ENCODE measurements at places on chromosomes 5 and 9.

DNA sequence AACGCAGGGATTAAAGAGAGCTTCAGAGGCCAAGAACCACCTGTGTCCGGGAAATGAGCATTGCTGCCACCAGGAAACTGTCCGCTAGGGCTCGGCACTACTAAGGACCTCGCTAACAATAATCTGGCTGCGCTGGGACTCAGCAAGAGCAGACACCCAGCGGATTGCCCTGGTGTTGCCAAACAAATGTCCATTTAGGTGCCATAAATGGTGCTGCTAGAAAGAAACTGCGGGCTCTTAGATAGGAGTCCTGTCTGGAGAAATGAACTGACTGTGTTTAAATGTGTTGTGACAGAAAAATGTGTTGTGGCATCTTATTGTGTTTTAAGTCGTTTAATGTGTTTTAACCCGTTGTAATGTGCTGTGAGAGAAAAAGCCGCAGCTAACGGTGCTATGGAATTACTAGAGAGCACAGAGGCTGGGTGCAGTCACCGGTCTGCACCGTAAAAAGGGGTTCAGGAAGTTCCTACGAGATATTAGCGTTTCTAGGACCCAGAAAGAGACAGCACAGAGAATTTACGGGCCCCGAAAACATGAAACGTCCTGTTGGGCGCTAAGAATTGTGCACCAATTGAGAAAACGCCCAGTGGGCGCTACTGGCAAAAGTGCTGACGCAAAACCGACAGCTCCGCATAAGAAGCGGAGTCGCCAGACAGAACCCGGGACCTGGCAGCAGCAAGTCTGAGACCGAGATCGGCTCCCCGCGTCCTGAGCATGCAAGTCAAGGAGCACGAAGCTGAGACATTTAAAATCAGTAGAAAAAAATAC is 90.6 kb downstream of the ANXA2R start:
- peak; percentile 94 for DNase-seq

- DNase-seq = no peak
These were observed 230.6 kb downstream of the NFIB start for GRCh38 chr9:14083366-14083765.

GRCh38 chr9:115341426-115341825 is 223.5 kb upstream of the TNC start:
- DNase-seq = no peak

DNA sequence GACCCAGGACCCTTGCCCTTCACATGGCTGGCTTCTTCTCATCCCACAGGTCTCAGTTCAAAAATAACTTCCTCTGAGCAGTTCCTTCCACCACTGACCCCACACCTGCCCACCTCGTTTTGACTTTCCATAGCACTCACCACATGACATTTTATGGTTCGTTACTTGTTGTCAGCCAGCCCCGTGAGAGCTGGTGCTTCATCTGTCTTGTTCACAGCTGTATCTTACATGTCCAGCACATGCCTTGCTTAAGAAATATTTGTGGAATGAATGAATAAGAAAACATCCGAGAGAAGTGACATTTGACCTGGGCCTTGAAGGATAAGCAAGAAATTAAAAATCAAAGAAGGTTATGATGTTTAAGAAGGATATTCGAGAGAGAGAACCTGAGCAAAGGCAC is 193.9 kb downstream of the RFK start:
- DNase-seq = no peak

DNA sequence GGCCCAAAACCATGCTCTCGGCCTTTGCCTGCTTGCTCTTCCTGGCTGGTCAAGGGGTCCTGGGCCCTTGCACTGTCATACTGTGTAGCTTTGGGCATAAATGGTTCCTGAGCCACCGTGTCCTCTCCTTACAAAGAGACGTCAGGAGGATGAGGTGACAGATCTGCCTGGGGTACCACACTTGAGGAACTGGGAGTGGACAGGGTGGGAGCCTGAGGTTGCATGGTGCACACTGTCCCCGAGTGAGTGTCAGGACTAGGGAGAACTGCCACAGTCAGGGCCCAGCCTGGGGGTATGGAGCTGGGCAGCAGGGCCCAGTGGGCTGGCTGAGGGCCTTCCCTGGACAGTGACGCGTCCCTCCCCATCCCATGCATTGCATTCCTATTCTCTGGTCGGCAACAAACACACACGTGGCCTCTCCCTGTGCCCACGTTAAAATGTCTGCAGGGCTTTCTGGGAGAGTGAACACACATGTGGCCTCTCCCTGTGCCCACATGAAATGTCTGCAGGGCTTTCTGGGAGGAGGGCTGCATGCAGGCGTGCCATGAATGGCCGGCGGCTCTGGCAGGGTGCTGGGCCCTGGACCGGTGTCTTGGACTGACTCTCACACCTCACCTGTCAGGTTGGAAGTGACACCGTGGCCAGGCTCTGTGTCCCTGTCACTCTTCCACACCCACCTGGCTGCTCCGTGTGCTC is 122.1 kb upstream of the COL5A1 start:
- no peak for DNase-seq

- DNase-seq = no peak
These were observed 30.1 kb upstream of the FAM120AOS start for GRCh38 chr9:93483497-93483896.

DNA sequence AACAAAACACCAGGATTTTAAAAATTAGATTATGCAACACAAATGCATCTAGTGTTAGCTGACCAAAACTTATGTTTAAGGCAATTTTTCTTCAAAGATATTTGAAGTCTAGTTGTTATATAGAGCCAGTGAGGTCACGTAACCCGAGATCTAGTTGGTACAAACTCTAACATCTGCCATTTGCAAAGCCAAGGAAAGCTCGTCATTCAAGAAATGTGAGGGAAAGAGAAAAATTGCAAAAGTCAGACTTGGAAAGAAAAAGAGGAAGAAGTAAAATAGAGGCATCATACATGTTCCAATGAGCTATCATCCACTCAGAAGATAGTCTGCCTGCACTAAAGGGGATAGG is 293.4 kb upstream of the PUM3 start:
- peak; percentile 17 for DNase-seq

DNA sequence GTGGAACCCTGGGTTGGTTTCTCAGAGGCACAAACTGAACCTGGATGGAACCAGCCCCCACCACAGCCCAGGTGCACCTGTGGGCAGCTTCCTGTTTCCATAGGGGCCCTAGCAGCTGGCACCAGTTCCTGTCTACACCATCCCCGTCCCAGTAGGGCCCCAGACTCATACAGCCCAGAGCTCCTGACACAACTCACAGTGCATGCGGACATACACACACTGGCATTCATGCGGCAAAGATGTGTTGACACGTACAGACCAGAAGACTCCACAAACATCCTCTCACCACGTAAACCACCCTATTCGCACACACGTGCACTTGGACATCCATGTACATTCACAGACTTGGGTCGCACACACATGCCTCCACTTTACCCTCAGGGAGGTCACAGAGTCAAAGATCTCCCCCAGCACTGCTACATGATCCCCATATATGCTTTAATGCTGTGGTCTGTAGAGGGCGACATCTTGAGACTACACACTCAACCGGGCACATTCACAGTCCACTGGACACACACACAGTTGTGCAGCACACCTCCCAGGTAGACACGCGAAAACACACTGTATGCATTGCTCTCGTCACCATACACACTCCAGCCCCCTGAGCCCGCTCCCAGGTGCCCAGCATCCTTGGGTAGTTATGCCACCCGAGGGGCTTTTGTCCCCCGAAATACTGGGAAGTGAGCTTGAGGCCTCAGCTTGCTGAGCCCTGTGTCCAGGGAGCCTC is 22.4 kb downstream of the CXXC5 start:
- DNase-seq = no peak

DNA sequence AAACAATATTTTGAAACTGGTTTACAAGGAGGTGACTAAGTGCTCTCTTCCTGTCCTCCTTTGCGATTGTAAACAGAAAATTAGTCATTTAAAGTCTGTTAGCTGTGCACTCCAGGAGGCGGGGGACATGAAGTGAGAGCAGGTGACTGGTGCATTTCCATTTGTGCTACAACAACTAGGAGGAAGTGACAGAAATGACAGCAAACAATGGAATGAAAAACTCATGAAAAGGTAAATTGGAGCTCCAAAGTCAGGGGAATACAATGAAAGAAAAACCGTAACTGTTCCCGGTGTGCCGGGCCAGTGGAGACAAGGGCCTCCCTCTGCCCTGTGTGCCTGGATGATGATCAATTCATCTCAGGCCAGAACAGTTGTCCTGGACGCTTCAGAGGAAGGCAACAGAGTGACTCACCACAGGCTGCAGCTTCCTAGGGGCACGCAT is 439.9 kb downstream of the GADD45G start:
- DNase-seq = no peak

DNA sequence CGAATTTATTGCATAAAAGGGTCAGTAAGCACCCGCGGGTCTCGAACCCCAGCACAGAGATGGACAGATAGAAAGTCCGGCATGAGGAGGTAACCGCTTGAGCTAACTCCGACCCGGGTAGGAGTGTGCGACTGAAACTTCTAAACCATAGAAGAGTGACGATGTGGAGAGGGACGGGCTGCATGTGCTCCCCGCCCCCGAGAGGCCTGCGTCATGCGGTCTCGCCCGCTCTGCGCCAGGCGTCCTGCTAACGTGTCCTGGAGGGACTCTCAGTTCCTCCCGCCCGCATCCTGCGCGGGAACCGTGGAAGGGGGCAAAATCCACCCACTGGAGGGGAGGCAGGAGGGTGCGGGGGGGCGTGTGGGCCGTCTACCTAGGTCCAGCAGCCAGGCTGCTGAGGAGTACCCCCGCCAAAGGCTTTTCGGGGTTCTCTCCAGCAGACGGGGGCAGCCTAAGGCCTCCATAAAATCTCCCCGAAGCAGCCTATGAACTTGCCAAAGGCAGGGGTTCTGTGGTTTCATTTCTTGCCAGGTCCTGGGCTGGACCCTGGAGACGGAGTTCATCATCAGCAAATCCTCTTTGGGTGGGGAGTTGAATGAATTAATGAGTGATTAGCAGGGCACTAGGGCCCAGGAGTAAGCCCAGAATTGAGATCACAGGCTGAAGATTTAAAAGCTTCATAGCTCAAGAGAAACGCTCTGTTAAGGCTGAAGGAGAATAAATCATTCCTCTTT is 51.9 kb downstream of the TGFBI start:
- no peak for DNase-seq

- DNase-seq = no peak
These were observed 98.1 kb downstream of the DIRAS2 start for GRCh38 chr9:90544488-90544887.
